ENCODE measurements at places on chromosomes 4 and X.

DNA sequence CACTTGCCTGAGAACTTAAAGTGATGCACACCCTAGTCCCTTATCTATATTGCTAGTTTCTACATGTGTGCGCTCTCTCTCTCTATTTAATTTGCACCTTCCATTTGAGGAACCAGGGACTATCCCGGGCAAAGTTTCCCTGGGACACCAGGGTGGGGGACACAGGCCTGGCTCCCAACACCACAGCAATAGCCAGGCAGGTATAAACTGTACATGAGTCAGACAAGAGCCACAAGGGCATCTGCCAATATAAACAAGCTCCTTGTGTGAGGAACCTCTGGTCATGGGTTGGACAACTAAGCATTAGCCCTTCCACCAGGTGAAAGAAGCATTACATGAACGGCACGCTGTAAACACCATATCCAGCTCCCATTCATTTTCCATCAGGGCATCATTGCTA is 455.5 kb downstream of the STIM2 start:
- DNase-seq, result no peak

GRCh38 chr4:113083346-113083745 is 33.9 kb downstream of the ANK2 start:
- DNase-seq, result no peak

DNA sequence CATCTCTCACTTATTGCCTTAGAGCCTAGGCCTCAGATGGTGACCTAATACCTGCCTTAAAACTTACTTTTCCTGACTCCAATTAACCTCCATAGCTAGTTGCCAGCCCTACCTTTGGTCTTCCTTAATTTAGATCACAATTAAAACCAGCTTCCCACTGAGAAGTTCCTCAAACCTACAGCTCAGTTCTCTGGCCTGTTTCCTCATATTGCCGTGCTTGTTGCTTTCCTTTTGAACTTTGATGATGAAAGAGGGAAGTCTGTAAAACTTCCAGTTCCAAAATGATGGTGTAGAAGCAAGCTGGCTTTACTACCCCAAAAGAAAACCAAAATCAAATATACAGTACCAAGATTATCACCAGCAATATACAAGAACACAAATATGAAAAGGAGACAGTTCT is 28.9 kb upstream of the CAMK2D start:
- no peak for DNase-seq

GRCh38 chrX:14504960-14505538 is 24.3 kb upstream of the GLRA2 start:
- DNase-seq, result no peak

- peak; percentile 66 for DNase-seq
Observed at GRCh38 chrX:68828740-68829581, at the start of gene EFNB1. Gene EFNB1 (plus strand): TSS chrX:68829021. CDS start chrX:68829777, 756 bp downstream.

DNA sequence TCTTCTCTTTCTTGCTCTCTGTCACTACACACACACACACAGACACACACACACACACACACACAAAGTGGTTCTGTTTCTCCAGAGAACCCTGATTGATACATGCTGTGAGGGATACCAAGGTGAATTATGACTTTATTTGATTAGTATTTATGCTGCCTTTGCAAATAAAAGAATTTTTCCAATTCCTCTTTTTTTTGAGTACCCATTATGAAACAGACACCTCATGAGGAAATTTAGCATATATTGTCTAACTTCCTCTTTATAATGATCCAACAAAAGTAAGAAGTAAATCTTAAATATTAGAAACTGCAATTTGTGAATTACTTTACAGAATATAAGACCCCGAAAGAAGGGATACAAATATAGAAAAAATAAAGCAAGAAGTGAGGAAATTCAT is 14.3 kb upstream of the RAB28 start:
- no peak for DNase-seq

- no peak for DNase-seq
Observed at GRCh38 chr4:69858690-69859089, 1.3 kb downstream of the SULT1E1 start.

DNA sequence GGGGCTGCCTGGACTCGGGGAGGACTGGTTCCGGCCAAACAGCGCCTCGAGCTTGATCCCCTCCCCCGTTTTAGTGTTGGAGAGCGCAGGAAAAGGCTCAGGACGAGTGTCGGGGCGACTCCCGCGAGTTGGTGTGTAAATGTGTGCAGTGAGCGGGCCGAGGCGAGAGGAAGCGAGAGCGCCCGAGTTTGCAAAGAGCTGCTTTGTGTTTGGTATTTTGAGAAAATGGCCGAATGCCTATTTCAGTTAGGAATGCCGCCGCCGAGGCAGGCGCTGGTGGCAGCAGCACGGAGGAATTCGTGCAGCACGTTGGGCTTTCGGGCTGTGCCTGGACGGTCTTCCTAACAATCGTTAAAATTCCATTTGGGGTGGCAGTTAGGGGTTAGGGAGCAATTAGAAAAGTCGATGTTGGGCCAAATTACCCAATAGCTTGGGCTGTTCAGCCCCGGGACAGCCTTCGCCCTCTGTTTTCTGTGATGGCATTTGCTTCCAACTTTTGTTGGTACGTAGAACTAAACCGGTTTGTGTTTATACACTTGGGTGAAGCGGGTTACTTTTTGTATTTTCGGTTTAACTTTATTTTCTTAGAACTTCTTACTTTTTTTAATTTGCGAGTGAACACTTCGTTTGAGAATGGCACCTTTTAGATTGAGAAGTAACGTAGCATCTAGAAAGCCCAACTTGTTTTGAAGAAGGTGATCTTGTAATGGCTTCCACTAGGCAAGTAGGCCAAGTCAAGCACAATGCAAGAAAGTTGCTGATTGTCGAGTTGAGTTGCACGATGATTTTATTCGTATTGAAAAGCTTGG is 1.6 kb downstream of the REST start:
- DNase-seq, result peak; percentile 52

- no peak for DNase-seq
Observed at GRCh38 chrX:25343060-25343459, 327.3 kb upstream of the ARX start.

DNA sequence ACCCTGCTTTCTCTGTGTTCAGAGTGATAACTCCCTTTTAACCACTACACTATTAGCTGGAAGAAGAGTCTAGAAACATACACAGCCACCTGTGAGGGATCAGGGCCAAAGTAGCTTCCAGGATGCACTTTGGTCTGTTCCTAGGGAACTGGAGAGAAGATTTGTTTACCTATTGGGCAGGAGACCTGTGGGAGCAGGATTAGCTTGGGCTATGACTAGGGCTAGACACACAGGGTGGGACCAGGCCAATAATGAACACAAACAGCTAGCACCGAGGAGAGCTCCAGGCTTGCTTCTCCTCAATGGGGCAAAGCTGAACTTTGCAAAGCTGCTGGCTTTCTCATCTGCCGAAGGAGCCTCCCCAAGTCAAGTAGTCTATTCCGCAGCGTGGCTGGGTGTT is 24.4 kb upstream of the MAP7D3 start:
- no peak for DNase-seq

- DNase-seq, result no peak
Observed at GRCh38 chr4:99729186-99729585, 71.6 kb upstream of the C4orf54 start.

DNA sequence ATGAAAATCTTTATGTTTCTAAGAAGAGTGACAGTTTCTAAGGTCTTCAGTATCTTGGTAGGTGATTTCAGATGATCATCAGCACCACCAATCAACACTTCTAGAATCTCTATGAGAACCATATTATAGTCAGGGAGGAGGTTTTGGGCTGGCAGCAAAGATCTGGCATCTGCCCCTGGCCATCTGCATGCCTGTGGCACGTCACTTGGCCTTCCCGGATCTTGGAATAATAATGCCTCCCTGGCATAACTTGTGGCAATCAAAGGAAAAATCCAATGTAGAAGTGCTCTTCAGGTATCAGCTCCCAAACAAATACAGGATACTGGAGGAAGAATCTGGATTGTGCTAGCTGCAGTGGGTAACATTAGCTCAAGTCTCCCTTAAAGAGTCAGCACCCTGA is 57.3 kb downstream of the RASL11B start:
- DNase-seq, result no peak

DNA sequence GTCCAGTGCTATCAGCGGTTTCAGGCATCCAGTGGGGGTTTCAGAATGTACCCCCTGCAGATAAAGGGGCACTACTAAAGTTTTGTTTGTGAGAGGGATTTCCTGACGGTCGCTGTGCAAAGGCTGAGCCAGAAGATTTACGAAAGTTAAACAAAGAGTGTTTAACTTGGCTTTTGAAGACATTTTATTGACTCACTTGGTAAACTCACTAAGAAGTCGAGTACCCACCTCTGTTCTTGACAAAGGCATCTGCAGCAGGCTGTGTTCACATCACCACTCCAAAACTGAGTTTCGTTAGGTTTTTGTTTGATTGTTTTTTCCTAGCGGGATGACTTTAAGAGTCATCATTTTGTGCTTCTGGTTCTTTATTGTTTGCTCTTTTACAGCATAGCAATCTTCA is 143.9 kb upstream of the TBL1X start:
- no peak for DNase-seq

GRCh38 chr4:139642364-139642763 is 23.3 kb upstream of the MGST2 start:
- DNase-seq, result no peak

- DNase-seq, result no peak
Observed at GRCh38 chr4:84887824-84888223, 78.7 kb downstream of the WDFY3 start.

GRCh38 chrX:110173192-110174175 is 144.4 kb downstream of the AMMECR1 start:
- DNase-seq, result no peak

GRCh38 chr4:129261584-129261983 is 165.6 kb downstream of the C4orf33 start:
- DNase-seq, result no peak

- no peak for DNase-seq
Observed at GRCh38 chr4:183356931-183357675, 34.9 kb upstream of the CLDN24 start.

GRCh38 chr4:87216469-87216868 is 3.9 kb downstream of the KLHL8 start:
- DNase-seq, result no peak

DNA sequence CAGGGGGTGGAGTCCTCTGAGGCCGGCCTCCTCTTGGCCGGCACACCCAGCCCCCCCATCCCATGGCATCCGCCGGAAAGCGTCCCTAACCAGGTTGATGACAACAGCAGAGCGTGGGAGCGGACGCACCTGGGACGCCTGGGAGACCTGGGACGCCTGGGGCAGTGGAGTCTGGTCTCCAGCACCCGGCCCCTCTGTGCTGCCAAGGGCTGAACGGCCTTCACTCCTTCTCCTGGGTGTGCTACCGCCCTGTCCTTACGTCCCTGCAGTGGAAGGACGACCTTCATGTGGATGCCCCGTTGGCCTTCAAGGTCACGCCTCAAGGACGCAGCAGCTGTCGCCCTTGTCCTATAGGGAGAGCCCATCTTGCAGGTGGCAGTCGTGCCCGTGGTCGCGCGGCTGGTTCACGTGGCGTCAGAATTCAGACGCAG is 26.9 kb downstream of the NKX1-1 start:
- no peak for DNase-seq

- DNase-seq, result no peak
Observed at GRCh38 chr4:14169460-14169859, 541.9 kb upstream of the BOD1L1 start.

GRCh38 chrX:109928596-109929335 is 74.1 kb upstream of the TMEM164 start:
- DNase-seq, result no peak

- peak; percentile 34 for DNase-seq
Observed at GRCh38 chr4:2570551-2571222, 34.2 kb downstream of the FAM193A start.

DNA sequence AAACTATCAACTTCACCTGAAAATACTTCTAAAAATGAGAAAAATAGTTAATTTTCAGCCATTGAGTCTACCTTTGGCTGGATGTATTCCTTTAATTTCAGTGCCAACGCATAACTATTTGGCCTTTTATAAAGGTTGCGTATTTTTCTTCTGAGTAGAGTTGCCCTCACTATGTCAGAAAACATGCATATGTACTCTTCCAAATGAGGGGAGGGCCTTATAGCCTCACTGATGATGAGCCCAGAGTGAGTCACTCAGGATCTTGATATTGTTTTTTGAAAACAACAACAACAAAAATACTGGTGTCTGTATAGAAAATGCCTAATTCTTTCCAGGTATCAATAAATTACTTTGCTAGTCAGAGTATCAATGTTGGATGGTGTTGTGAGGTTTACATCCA is 349.3 kb downstream of the FBXO8 start:
- no peak for DNase-seq

- DNase-seq, result no peak
Observed at GRCh38 chrX:104254442-104255115, at the start of gene ESX1. Gene ESX1 (minus strand): TSS chrX:104254933. CDS start chrX:104254849, 84 bp downstream.

DNA sequence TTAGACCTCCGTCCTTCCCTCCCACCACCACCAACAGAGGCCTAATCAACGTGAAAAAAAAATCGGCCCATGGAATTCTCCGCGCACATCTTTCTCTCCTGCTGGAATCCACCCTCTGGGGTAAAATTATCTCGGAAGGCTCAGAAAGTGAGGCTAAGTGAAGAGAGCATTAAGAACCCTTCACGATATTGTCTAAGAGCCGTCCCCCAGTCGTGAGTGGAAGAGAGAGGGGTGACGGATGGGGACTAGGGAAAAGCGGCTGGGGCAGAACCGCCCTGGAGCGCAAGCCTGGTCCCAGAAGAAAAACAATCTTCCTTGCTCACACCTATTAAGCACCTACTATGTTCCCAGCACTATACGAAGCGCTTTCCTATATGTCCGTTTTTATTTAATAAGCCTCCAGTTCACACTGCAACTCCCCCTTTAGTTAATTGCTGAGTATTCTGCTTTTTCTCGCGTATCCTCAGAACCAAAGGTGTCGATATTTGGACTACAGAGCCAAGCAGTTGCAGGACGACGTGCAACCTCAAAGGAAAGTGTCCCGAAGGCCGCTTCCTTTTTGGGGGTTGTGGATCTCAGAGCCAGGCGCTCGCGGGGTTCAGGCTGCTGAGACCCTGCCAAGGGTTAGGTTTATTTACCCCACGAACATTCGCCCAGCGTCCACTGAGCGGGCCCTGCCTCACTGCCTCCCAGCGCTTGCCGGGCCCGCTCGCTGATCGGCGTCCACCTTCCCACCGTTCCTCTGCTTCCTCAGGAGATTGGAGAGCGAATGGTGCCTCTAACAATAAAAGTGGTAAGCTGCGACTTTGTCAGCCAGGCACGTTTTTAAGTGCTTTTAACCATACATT is 889 bp downstream of the MGARP start:
- no peak for DNase-seq

DNA sequence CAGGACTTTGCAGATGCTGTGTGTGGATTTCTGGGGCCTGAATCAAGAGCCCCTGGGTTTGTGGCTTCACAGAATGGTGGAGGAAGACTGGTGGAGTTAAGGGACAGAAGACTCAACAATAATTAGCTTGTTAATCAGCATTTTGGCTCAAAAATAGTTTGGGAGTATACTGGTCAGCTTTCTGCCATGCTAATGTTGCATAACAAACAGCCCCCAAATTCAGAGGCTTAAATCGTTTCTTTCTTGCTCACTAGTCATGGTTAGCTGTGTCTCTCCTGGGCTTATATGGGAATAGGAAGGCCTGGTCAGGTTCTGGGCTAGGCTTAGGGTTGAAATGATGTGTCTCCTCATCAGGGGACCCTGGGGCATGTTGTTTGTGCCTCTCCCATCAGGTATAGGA is 24.4 kb downstream of the TBL1X start:
- no peak for DNase-seq

GRCh38 chr4:17329046-17329445 is 182.8 kb downstream of the QDPR start:
- no peak for DNase-seq

GRCh38 chr4:3323071-3323481 is 30.3 kb downstream of the RGS12 start:
- no peak for DNase-seq

- no peak for DNase-seq
Observed at GRCh38 chrX:123361371-123361770, 177.3 kb downstream of the GRIA3 start.

All from GM12892 (cell line).